ENCODE measurements at places on chromosomes 5 and 9. TPM values are rescaled to one million over a fixed set of nuclear protein-coding genes. Genes with fewer than 3 reads are reported as not detected.

DNA sequence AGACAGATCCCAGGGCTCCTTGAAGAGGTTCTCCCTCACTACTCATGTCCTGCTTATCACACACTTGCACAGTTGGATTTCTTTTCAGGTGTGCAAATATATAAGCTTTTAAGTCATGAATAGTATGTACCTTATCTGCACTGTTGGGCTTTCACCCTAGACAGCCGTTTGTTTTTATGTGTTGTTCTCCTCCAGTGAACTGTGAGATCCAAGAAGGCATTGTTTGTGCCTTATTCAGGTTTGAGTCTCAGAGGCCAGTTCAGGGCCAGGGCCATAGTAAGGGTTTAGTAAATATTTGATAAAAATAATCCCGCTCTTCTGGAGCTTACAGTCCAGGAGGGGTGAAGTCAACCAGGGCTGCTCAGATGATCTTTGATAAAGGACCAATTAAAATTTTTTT is 480.0 kb downstream of the TMEM38B start:
- DNase-seq: no peak

DNA sequence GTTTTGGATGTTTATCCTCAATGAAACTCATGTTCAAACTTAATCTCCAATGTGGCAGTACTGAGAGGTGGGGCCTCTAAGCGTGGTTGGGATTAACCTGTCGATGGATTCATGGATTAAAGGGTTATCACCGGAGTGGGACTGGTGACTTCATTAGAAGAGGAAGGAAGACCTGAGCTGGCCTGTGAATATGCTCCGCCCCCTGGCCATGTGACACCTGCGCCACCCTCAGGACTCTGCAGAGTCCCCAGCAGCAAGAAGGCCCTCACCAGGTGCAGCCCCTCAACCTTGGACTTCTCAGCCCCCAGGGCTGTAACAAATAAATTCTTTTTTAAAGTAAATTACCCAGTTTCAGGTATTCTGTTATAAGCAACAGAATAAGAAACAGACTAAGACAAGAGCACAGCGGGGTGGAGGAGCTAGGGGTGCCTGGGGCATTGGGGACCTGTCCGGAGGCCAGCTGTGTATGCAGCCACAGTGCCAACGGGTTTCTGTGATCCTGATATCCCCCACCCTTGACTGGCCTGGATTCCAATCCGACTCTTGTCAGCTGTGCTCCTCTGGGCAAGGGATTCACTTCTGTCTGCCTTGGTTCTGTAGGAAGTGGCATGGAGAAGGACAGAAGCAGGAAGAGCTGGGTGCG is 3.2 kb upstream of the MAPK9 start:
- no peak for DNase-seq

DNA sequence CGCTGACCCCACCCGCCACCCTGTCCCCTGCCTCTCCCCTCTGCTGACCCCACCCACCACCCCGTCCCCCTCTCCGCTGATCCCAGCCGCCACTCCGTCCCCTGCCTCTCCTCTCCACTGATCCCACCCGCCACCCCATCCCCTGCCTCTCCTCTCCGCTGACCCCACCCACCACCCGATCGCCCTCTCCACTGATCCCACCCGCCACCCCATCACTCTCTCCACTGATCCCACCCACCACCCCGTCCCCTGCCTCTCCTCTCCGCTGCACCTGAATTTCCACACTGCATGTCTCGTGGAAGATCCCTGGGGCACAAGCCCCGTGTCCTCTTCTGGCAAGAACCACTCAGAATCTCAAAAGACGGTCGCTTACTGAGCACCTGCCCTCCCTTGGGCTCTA is 53.4 kb upstream of the OLFM1 start:
- no peak for DNase-seq

DNA sequence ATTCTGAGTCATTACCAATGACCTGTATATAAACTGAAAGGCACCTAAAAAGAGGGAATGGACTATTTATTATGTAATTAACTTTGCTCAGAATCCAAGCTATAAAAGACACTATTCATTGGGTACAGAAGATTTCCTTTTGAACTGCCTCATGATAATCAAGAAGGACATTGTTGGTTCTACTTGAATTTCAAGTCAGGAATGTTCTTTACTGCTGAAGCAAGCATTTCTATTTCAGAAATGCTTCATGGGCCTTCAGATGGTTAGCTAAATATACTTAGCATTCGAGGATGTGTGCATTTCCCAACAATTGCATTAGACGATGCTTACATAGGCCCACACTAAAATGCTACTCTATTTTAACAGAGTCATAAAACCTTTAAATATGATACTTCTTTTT is 658.2 kb upstream of the DMAC1 start:
- peak; percentile 57 for DNase-seq

GRCh38 chr9:83234541-83234940 is 171.6 kb upstream of the RASEF start:
- DNase-seq: no peak

DNA sequence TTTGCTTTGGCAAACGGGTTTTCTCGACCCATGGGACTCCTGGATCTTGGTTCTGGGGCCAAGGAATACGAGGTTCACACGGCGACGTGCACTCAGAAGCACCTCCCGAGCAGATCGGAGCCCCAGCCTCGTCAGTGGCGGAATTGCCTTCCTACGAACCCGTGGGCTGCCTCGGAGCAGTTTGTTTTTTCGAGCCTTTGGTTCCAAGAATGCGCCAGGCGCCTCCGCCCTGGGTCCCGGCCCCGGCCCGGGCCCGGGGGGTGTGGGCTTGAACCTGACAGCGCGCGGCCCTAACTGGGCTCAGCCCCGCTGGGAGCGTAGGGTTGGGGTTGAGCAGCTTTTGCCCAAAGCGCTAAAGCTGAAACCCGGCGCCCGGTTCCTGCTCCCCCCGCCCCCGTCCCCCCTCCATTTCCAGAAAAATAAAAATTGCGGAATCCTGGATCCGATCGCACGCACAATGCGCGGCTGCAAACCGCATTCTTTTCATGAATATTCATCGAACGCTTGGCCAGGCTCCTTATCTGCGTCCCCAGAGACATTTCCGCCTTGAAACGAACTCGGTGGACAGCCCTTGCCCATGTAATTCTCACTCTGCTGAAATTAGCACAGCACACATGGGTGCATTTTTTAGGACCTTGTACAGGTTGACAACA is 1.0 kb downstream of the BASP1 start:
- DNase-seq: peak; percentile 83

DNA sequence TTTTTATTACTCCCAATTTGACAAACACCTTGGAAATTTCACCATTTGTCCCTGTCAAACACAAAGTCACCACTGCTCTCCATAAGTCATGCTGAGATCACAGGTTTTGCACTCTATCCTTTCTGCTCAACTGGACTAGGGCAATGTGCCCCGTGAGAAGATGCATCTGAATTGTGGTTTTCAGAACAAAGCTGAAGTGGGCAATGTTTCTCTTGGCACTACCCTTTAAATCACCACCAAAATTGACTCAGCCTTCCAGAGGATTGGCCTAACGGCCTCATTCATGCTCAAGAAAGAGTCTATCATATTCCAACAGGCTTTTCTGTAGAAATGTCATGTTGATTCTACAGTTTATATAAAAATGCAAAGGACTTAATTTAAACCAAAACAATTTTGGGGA is 81.0 kb upstream of the TRIO start:
- no peak for DNase-seq

DNA sequence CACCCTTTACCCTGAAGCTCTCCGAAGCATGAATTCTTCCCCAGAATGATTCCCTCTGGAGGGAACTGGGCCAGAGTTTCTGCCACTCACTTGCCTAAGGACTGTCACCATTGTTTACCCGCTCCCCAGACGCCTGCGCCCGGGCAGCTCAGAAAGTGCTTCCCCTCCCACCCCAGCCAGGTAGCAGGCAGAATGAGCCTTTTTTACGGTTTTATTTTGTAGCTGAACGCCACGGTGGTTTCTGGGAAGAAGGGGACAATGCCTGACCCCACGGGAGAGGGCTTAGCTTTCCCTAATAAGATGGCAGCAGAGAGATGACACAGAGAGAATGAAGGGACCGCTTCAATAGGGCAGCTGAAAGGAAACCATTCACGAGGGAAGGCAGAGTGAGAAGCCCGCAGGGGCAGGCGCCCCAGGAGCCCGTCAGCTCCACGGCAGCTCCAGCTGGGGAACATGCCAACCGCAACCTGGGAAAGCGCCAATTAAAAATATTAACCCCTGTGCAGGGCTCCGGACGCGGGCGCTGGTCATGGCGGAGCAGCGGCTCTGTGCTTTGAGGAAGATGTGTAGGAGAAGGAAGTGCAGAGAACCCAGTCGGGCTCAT is 20.4 kb upstream of the NTNG2 start:
- DNase-seq: no peak

DNA sequence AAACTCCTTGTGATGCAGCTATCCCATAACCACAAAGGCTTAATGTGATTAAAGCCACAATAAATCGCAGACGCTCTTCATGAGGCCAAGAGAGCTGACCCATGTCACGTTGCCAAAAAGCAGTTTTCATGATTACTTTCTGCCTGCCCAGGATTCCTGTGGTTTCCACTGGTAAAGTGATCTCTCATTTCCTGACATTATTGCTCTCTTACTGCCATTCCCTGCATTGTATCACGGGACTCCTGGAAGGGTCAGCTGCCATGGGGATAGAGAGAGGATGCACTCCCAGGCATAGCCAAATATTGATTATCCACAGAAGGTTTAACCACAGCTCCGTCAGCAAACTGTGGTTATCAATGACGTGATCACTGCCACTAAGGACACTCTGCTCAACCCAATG is 103.8 kb upstream of the SLC1A3 start:
- DNase-seq: no peak

DNA sequence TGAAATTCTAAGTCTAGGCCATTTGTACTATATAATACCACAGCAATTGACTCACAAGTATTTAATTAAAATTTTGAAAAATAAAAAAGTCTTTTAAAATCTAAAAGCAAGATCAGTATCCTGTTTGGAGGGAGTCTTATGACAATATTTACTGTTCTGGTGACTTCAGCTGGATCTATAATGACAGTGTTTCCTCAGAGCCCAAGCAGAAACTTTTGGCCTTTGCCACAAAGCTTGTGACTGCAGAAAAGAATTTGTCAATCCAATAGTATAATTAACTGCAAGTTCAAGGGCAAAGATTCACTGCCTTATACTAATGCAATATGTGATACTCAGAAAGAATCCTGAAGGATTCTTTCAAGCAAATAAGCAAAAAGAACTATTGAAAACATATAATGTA is 49.6 kb upstream of the RAPGEF6 start:
- DNase-seq: no peak

- no peak for DNase-seq
These were observed 1064.4 kb upstream of the DMAC1 start for GRCh38 chr9:8863886-8864544.

DNA sequence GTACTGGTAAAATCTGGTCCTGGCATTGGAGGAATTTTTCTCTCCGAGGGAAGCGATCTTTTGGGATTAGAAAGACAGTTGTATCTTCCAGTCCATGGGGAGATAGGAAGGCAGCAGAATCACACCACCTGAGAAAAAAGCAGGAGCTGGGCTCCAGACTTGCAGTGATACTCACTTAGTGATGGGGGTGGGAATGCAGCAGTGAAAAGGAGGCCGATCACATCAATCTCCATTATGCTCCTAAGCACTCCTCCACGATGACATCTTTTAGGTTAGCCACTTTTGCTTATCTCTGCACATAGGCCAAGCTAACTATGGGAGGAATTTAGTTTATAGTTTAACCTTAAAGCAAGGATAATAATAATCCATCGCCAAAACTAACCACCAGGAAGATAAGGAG is 219.0 kb downstream of the DMAC1 start:
- DNase-seq: no peak

DNA sequence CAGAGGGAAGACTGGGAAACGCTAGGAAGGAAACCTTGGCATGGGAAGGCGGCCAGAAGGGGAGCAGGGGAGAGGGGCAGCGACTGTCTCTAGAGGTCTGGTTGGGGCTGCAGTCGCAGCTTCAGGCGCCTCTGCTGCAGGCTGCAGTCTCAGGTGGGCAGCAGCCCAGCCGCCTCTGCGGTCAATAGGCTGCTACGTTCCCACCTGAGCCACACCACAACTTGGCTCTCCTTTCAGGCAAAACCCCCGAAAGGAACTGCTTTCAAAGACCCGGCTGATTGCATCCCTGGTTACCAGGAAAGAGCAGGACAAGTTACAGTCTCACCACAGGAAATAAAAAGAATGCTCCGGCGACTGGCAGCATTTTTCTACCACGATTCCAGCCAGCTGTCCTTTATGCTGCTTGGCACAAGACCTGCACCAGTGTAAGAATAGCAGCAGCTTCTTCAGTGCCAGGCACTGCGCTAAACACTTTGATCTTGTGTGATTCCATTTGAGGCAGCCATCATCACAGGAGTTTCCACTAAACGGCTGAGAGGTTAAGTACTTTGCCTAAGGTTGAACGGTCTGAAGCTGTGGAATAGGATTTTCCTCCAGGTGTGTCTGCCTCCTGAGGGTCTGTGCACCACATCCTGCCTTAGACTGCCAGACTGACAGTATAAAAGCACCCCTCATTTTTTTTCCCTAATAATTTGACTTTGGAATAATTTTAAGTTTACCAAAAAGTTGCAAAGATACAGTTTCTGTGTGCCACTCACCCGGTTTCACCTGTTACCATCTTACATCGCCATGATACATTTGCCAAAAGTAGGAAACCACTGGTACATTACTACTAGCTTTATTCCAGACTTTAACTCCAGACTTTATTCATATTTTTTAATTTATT is 7.5 kb downstream of the RPS14 start:
- peak; percentile 60 for DNase-seq

DNA sequence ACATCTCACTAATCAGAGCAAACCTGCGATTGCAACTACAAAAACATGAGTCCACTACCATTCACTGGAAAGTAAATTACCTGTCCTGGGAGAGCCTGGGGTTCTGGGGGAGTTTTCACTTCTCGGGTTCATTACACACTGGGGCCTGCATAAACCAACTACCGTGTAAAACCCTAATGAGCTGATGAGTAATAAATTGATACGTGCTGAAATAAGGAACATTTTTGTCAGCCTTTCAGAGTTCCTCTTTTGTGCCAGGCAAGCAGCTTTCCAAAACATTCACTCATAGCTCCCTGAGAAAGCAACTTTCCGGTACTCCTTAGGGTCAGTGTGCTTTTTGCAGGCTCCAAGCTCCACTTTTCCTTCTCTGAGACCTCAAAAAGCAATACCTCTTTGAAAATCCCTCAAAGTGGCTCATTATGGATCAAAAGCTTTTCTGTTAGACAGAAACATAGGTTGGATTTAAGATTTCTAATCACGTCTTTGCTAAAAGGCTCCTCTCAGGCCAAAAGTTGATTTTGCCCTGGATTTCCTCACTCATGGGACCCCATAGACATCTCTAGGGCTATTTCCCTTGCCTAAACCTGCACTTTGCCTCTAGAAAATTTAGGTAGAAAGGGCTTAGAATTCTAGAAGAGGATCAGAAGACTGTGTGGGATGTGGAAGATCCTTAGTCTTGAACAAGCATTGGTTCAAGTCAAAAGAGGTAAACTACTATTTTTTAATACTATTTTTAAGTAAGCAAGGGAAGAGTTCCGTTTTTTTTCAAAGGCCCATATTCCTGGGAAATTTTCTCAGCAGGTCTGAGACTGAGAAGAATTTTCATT is 74.8 kb downstream of the ST8SIA4 start:
- DNase-seq: no peak

- peak; percentile 38 for DNase-seq
These were observed 230.9 kb downstream of the FANCC start for GRCh38 chr9:95086564-95086955.

GRCh38 chr5:168268949-168269936 is 22.2 kb upstream of the WWC1 start:
- DNase-seq: peak; percentile 86

Gene ADAMTSL2
- 3.7 TPM for total RNA-seq

Gene TRAF1
- total RNA-seq: 5.4 TPM

Gene CAMK4
- total RNA-seq: 49.1 TPM

Gene OR13C8
- not detected for total RNA-seq

Gene ABCA1
- 38.5 TPM for total RNA-seq

Gene CEL
- 0.30 TPM for total RNA-seq

Gene DMGDH
- 7.6 TPM for total RNA-seq

Gene ORM2
- total RNA-seq: not detected

Gene SSBP2
- total RNA-seq: 86.3 TPM

Gene IFNA13
- total RNA-seq: not detected

Data from spinal cord (tissue), 10 donors.